Fibroblast of skin of back (primary cell): ENCODE measurements at places on chromosomes 5 and 9.

- DNase-seq, result no peak
These were observed 106.0 kb downstream of the RGS3 start for GRCh38 chr9:113569472-113570060.

DNA sequence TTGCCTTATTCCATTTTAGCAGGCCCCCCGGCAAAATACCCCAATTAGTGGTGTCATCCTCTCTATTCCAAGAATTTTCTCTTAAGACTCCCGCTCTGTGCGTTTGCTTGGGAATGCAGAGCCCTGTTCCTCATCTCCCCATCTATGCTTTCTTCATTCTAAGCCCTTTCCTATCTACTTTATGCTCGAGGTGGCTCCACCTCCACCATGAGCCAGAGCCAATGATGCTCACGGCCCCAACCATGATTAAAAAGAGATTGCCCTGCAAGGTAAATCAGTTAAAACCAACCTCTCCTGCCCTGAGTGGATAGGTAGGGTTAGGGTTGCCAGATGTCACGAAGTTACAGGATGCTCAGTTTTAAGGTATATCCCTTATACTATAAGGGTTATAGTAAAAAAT is 677 bp upstream of the TXNDC15 start:
- DNase-seq, result no peak

GRCh38 chr5:58359981-58360380 is 99.9 kb downstream of the PLK2 start:
- DNase-seq, result no peak

DNA sequence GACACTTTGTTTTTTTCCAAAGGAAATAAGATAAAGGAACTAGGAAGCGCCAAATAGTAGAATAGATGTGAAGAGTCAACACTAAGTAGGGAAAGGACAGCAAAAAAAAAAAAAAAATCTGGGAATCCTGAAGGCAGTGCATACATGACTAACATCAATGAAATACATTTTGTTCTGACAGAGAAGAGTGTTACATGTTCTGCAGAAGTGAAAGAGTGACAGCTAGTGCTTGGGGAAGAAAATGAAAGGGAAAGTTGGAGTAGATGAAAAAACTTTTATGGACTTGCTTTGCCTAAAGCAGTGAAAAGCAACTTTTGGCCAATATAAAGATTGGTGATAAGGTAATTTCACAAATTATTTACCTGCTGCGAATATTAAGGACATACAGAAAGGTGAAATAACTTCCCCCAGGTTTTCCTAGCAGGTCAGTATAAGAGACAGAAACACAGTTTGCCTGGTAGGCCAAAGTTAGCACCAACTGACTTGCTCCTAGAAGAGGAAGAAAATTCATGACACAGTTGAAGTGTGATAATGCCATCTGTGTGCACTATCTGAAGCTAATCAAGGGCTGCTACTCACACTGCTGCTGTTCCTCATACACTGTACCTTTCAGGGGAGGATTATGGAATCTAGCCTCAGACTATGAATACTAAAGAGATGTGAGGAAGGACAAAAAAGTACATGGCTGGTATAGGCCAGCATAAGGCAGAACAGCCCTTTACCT is 38.6 kb downstream of the RANBP6 start:
- no peak for DNase-seq

DNA sequence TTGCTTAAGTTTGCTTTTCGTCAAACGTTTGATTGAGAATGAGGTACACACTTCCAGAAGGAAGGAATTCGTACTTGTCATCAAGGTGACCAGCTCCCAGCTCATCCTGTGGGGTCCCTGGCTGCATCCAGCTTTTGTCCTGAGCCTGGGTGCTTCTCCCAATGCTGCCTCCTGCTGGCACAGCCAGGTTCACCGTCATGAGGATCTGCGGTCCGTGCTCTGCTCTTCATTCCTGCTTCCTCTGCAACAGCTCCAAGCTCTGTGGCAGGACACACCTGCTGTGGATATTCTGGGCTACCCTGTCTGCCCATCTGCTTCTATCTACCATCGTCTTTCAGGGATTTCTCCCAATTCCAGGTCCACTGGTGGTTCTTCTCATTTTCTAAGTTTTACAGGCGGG is 13.3 kb upstream of the UBE2QL1 start:
- no peak for DNase-seq

GRCh38 chr5:6394429-6395101 is 16.2 kb upstream of the MED10 start:
- no peak for DNase-seq

DNA sequence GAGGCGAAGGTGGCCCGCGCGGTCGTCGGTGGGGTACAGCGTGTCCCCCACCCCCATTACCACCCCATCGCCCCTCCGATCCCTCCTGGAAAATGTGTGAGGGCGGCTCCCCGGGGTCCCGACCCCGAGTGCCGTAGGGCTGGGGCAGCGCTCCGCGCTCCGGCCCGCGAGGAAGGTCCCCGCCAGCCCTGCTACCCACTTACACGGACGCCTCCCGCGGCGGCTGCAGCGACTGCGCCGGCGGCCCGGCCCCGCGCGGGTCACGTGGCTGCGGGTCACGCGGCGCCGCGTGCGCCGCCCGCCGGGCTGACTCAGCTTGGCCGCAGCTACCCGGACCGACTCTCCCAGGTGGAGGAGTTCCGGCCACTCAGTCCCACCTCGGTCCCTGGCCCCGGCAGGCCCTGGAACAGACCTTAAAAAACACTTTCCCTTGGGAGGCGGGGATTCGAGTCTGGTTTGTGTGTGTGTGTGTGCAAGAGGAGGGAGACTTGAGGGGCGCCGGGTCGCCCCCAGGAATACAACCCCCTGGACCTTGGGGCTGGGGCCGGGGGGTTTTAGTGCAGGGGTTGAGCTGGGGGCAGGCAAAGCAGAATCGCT is at the start of gene GNPDA1:
TSS of gene GNPDA1 (minus strand) at position 236 of the 597 bp plus-strand sequence. CDS start 992 bp downstream, outside the sequence.
- peak; percentile 72 for DNase-seq

- DNase-seq, result peak; percentile 99
These were observed 106.5 kb upstream of the DMRT1 start for GRCh38 chr9:734831-735511.

DNA sequence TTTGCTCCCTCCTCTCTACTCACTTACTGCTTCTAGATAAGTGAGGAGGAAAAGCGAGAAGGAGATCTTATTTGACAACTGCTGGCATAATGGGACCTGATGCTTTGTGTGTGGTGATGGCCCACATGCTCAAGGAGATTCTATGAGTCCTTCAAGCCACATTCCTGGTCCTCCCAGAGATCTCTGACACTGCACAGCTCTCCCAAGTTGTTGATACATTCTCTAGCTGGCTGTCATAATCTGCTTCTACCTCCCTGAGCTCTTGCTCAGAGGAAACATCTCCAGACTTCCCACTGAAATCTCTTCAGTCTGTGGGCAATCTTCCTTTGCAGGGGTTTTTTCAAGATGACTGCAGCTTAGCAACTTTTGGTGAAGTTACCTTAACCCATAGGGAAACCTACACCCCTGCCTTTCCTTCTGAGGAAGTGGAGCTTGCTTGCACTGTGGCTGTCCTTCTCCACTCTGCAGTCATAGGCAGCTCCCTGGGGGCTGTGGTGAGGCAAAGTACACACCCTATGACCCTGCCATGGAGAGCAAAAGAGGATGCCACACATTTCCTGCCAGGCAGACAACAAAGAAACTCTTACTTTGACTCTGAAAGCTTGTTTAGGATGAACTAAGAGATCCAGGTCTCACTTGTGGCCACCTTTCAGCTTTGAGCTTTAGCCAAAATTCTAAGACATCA is 163.8 kb downstream of the TMEM38B start:
- peak; percentile 80 for DNase-seq

DNA sequence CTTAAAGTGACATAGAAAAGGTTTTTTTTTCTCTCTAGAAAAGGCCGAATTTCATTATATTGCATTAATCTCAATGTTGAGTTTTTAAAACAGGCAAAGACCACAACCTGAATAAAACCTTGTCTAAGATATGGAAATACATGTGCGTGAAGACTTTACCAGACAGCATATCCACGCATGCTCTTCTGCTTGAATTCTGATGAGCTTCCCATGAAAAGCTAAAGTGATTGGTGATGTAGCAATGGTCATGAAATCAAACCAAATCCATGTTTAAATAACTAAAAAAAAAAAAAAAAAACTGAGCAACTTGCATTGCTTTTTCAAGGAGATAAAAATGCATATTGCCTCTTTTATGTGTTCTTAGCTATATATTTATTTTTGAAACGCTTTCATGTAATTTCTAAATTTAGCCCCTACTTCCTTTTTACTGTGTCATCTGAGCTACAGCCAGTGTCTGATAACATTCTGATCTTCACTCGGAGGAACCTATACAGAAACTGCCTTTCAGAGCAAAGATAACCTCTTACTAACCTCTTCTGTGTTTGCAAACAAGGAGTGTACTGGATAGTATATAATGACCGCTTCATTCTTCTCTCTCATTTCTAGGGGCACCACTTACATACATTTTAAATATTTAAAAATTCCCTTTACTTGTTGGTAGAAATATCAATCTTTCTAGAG is 179.1 kb upstream of the GNA14 start:
- peak; percentile 33 for DNase-seq

GRCh38 chr9:84617411-84618029 is 52.0 kb upstream of the NTRK2 start:
- DNase-seq, result no peak

GRCh38 chr5:124605541-124605940 is 140.9 kb downstream of the ZNF608 start:
- no peak for DNase-seq

GRCh38 chr5:151151793-151152192 is 5.8 kb downstream of the ANXA6 start:
- DNase-seq, result peak; percentile 19

DNA sequence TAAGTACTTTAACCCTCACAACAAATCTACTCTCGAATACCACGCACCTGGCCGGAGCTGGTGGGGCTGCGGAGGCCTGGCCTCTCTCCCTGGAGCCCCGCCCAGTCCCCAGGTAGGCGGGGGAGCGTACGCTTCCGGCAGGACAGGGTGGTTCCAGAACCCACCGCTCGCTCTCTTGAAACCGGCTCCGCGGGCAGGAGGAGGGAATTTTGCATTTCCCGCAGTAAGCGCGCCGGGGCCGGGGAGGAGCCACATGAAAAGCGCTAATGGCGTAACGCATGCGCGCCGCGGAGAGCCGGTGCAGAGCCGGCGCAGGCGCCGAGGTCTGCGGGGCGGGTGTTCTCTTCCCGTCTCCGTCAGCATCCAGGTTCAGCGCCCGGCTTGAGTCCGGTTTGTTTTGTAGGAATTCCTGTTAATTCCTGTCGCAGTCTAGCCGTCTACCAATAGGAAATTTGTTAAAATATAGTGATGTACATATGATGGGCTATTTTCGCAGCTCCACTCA is 20.8 kb downstream of the CAVIN4 start:
- DNase-seq, result peak; percentile 71

- DNase-seq, result peak; percentile 67
These were observed 114.4 kb downstream of the ZNF608 start for GRCh38 chr5:124631874-124632550.
